ENCODE measurements at places on chromosomes 1 and 21.

GRCh38 chr21:14949603-14950002, 115.2 kb downstream of the NRIP1 start:
- no peak for DNase-seq

- DNase-seq, result peak; percentile 80
Observed at GRCh38 chr1:19643602-19644394, at the start of gene NBL1. Gene NBL1 (plus strand): TSS chr1:19644311. CDS start chr1:19655031, 10,720 bp downstream.

GRCh38 chr1:17215545-17215890, 10.6 kb downstream of the PADI1 start:
- no peak for DNase-seq

DNA sequence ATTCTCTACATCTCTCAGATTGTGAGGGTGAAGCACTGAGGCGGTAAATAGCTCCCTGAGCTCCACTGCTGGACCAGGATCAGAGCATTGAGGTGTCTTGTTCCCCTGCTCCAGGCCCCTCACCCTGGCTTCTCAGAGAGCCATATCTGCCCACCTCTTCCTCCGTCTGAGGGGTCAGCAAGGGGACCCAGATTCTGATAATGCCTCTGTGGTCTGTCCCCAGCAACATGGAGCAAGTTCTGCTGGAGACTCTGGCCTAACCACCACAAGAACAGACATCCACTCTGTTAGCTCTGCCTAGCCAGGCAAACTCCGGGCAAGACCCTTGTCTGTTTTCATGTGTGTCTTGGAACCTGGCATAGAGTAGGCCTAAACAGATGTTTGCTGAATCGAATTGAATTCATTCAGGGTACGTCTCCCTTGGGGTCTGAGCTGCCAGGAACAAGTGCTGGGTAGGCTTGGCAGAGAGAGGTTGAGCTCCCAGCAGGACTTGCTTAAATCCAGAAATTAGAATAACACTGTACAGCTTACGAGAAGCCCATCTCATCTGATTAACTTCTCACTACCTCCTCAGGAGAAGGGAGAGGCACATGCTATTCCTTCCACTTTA, 2.3 kb downstream of the TRAF5 start:
- no peak for DNase-seq

DNA sequence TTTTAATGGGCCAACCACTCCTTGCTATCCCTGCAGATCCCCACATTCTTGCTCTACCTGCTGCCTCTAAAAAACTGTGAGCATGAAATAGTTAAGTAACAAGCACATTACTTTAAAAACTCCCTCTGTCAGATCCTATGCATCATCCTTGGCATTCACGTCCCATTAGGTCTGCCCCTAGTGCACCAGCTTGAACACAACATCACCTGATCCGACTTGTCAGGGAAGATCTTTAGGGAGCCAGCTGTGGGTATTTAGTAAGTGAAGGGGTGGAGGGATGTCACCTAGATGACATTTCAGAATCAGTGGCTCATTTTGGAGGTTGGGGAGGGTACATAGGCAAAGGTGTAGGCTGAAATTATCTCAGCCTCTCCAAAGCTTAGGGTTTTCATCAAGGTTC, 33.5 kb downstream of the RXRG start:
- no peak for DNase-seq

GRCh38 chr1:207145401-207146058, 41.5 kb downstream of the C4BPA start:
- no peak for DNase-seq

GRCh38 chr1:114008480-114008941, 29.2 kb downstream of the OLFML3 start:
- no peak for DNase-seq

- no peak for DNase-seq
Observed at GRCh38 chr21:31612894-31613785, 46.4 kb upstream of the SOD1 start.

GRCh38 chr1:229825042-229825441, 199.0 kb downstream of the URB2 start:
- DNase-seq, result no peak

DNA sequence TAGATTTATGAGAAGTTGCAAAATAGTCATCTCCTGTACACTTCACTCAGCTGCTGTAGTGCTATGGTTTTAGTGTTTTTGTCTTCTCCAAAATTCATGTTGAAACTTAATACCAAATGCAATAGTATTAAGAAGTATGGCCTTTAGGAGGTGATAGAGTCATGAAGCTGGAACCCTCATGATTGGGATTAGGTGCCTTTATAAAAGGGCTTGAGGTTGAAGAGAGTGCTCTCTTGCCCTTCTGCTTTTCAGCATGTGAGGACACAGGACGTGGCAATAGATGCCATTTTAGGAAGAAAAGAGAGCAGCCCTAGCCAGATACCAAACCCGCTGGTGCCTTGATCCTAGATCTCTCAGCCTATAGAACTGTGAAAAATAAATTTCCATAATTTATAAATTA, 87.6 kb downstream of the CTH start:
- DNase-seq, result no peak

DNA sequence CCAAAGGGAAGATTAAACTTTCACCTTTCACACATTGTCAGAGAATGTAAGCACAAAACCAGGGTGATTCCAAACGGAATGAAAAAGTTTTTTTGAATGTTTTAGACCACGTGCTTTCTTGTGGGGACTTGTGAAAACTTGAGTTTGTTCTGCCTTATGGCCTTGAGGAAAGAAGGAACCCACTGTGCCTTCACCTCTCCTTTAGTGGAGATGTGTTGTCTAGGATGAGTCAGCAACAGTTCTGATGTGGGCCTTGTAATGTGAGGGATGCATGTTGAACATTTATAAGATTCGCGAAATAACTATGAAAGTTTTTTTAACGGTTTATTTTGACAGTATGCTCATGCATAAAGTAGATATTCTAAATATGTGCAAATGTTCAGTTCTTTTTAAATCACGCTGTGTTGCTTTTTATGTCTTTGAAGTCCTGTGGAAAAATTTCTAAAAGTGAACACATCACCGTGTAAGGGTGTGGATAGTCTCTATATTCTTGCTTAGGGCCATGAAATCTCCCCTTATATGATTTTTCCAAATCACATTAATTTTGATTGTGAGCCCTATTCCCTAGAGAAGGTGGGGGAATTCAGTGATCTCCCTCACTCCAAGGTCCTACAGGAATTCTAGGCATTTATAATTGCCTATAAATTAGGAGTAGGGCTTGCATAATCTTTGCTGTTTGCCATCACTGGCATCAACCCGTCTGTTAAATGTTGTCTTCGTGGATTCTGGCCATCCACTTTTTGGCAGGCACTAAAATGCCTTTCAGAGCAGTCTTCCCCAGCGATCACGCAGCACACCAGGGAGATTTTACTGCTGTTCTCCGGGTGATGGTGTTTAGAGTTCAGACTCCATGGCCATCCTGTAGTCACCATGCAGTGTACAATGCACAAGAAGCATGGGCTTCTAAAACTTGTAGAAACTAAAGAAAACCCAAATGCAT, 47.4 kb downstream of the PLA2G4A start:
- DNase-seq, result no peak

GRCh38 chr1:6727535-6727934, 25.9 kb upstream of the DNAJC11 start:
- DNase-seq, result peak; percentile 32

DNA sequence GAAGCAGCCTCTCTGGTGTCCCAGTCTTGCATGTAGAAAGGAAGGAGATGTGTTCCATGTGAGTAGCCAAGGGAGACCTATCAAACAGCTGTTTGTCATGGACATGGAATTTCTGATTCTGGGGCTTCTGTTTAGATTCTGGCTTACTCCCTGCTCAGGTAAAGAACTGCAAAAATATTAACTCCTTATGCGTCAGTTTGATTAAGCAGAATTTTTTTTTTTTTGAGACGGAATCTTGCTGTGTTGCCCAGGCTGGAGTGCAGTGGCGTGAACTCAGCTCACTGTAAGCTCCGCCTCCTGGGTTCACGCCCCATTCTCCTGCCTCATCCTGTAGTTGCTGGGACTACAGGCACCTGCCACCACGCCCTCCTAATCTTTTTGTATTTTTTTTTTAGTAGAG, 6.8 kb downstream of the ARV1 start:
- no peak for DNase-seq

DNA sequence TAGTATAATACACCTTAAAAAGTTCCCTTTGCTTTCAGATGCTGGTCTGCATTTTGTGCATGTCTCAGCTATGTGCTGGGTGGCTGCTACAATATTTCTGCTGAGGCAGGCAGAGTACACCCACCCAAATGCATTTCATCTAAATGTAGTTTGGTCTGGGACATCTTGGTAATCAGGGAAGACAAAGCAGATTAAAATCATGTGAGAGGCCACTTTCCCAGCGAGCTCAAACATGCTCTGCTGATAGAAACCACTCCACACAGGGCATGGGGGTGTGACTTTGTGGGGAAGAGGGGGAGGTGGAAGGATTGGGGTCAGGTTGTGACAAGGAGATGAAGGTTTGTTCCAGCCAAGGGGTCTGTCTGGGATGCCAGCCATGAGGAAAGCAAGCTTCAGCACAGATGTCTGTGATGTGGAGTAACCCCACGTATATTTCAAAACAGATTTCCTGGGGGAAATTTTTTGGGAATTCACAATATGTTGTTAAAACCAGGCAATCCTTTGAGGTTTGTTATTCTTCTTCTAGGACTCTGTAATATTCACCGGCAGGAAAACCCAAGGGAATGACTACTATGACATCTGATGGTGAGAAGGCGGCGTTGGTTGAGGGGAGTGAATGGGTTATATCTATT, 255.1 kb upstream of the FGGY start:
- DNase-seq, result no peak

DNA sequence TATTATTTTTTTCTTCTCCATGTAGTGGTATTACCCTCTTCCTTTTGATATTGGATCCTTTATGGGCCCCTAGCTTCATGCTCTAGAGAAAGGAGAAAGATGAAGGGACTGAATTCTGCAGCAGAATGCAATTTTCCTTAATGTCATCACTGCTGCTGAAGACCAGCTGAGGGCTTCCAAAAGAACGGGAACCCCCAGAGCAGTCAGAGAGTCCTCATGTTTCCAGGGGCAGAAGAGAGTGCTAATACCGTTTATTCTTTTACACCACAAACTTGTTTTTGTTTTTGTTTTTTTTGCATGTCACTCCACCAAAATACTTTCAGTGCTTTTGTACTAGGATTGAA, 21.1 kb upstream of the TBX15 start:
- no peak for DNase-seq

GRCh38 chr1:60487565-60488345, 414.2 kb upstream of the C1orf87 start:
- DNase-seq, result no peak

DNA sequence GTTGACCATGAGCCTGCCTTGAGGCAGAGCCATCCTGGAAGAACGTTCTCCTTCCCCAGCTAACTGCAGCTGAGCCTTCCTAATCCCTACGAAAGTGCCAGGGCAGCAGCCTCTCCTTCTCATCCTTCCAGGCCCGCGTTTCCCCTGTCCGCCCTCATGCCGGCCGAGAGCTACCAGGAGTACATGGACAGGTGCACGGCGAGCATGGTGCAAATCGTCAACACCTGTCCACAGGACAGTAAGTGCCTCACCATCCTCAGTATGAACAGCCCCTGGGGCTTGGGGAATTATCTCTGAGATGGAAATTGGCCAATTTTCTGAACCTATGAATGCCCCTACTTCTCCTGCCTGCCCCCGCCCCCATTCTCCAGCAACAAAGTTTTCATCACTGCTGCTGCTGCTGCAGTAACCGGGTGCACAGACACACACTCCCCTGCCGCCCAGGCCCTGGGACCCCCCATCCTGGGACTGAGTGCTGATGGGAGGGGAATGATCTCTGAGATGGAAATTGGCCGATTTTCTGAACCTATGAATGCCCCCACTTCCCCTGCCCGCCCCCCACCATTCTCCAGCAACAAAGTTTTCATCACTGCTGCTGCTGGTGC, 39.6 kb downstream of the UBASH3A start:
- DNase-seq, result no peak

DNA sequence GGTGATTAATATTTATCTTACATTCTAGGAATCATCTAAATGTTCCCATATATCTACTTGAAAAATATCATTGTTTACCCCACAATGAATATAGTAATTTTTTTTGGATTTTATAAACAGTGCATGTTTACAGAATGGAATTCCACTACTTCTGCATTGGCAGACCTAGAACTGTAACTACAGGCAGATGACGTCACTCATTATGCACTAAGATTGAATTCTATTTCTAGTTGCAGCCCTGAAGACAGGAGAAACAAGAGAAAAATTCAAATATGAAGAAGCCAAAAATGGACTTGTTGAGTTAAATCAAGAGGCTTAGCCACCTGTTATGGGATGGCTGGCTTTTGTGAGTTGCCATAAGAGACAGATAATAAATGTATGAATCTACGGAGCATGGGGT, 364.7 kb downstream of the PCP4 start:
- DNase-seq, result no peak
